Omental fat pad (tissue), 4 donors: ENCODE measurements at places on chromosomes 11 and 22.

- no peak for DNase-seq
Observed at GRCh38 chr11:2092956-2093412, 46.2 kb downstream of the IGF2 start.

DNA sequence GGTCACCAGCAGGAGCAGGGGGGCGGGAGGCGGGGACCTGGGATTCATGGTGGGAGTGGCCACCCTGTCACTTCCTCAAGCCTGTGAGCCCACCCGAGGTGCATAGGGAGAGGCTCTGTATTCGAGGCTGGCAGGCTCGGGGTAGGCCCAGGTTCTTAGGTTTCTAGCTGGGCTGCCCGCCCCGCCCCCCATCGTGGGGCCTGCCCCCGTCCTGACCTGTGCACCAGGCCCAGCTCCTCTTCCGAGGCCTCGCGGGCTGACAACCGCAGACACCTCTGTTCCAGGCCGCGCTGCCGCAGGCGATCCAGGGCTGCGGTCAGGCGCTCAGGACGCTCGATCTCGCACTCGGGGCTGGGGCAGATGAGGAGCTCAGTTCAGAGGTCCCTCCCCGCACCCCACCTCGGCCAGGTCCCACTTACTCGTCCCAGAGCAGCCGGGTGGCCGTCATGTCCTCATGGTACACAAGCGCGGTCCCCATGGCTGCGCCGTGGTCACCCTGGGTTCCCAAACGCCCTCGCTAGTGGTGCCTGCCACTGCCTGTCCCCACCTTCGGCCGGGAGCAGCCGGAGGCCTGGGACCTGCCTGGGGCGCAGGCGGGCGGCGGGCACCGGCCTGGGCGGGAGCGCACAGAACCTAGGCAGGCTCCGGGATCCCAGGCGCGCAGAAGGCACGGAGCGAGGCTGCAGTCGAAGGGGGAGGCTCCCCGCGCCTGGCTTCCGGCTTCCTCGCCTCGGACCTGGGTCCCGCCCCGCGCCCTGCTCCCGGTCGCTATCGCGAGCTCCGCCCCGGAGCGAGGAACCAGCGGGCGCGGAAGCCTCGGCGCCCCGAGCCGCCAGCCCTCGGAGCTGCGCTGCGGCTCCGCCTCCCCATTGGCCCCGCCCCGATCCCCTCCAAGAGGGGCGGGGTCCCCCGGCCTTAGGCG lies at the start of gene HDAC10:
TSS of gene HDAC10 (minus strand) at position 711 of the 922 bp plus-strand sequence. CDS start at position 478, 233 bp downstream.
- no peak for DNase-seq

GRCh38 chr11:71305451-71306125 lies 53.2 kb upstream of the SHANK2 start:
- no peak for DNase-seq

DNA sequence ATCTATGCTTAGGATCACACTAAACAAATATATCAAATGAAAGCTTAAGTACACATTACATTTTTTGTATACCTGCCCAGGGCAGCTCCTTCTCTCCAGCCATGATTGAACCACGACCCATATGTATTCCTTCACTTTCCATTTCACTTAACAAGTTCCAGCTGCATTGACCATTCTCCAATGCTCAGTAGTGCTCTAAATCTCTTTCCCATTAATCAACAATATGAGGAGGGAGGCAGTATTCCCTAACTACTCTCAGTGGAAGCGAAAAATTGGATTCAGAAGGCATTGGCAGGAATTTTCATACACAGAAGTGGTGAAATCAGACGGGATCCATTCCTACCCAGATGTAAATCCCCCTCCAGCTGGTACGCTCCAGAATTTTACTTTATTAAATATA lies 372.0 kb upstream of the LUZP2 start:
- no peak for DNase-seq

DNA sequence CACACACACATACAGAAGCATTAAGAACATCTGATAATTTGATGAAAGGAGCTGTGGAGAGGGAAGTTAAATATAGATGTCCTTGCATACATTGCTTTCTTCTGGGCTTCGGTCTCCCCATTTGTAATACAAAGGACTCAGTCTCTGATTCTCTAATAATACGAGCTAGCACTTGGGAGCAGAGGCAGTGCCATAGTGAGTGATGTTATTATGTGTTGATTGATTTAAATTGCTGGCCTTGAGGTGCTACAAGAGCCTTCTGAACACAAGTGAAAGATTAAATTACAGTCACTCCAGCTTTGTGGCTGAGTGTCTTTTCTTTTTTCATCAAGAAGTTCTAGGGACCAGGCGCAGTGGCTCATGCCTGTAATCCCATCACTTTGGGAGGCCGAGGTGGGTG lies 61.5 kb upstream of the HMGXB4 start:
- no peak for DNase-seq

DNA sequence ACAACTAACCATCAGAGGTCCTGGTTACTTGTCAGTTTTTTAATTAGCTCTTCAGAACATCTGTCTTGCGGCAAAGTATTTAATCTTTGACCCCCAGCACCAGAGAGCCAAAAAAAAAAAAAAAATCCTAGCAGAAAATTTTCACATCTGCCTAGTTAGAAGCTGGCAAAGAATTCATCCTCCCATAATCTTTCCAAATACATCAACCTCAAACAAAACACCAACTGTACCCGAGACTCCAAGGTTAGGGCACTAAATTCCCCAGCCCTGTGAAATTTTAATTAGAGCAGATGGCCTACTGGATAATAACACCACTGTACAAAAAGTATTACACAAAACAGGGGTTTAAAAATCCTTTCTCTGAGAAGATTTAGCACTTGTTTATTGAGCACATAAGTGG lies 55.7 kb downstream of the RAB38 start:
- no peak for DNase-seq

GRCh38 chr11:93505703-93506102 lies 37.5 kb downstream of the SMCO4 start:
- no peak for DNase-seq

DNA sequence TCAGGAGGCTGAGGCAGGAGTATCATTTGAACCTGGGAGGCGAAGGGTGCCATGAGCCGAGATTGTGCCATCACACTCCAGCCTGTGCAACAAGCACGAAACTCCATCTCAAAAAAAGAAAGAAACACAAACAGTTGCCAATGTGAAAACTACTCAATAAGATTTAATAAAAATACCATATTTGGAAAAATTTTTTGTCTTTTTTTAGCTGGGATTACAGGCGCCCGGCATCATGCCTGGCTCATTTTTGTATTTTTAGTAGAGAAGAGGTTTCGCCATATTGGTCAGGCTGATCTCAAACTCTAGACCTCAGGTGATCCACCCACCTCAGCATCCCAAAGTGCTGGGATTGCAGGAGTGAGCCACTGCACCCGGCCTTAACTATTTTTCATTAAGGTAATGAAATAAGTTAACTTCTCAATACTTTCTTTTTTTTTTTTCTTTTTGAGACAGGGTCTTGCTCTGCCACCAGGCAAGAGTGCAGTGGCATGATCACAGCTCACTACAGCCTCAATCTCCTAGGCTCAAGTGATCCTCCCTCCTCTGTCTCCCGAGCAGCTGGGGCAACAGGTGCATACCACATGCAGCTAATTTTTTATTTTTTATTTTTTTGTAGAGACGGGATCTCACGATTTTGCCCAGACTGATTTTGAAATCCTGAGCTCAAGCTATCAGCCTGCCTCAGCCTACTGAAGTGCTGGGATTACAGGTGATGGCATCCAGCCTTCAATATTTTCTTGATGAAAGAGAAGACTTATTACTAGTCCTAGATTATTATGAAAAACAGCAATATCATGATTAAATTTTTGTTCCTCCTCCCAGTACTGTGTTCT lies 4746.2 kb upstream of the OR11H1 start:
- DNase-seq: no peak

DNA sequence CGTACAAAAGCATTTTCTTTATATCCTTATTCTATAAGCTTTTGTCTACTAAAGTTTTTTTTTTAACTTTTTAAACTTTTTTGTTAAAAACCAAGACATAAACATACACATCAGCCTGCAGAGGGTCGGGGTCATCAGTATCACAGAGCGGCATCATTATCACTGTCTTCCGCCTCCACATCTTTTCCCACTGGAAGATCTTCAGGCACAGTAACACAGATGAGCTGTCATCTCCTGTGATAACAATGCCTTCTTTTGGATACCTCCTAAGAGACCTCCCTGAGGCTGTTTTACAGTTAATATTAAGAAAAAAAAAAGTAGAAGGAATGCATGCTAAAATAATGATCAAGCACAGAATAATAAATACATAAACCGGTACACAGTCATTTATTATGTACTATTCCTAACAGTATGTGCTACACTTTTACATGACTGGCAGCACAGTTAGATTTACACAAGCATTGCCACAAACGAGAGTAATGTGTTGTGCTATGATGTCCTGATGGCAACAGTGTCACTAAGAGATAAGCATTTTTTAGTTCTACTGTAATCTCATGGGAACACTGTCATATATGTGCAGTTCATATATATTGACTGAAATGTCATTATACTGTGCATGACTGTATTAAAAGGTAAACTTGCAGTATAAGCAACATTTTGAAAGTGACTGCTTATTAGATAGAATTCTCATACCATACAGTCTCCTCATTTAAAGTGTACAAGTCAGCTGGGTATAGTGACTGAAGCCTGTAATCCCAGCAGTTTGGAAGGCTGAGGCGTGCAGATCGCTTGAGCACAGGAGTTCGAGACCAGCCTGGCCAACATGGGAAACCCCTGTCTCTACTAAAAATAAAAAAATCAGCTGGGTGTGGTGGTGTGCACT lies 58.6 kb downstream of the KDM2A start:
- no peak for DNase-seq

- no peak for DNase-seq
Observed at GRCh38 chr11:68115285-68115684, 5.9 kb downstream of the CHKA start.

DNA sequence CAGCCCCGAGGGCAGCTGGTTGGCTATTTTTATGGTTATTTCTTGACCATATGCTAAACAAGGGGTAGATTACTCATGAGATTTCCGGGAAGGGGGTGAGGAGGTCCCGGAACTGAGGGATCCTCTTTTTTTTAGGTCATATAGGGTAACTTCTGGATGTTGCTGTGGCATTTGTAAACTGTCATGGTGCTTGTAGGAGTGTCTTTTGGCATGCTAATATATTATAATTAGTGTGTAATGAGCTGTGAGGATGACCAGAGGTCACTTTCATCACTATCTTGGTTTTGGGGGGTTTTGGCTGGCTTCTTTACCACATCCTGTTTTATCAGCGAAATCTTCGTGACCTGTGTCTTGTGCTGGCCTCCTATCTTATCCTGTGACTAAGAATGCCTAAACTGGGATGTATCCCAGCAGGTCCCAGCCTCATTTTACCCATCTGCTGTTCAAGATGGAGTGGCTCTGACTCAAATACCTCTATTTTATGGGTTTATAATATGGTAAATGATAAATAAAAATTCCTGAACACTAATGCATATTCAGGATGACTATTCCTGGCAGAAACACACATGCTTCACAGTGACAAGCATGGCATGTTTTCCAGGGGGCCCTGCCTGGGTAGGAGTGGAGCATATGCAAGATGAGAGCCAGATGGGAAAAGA lies 11.2 kb downstream of the KREMEN1 start:
- no peak for DNase-seq

DNA sequence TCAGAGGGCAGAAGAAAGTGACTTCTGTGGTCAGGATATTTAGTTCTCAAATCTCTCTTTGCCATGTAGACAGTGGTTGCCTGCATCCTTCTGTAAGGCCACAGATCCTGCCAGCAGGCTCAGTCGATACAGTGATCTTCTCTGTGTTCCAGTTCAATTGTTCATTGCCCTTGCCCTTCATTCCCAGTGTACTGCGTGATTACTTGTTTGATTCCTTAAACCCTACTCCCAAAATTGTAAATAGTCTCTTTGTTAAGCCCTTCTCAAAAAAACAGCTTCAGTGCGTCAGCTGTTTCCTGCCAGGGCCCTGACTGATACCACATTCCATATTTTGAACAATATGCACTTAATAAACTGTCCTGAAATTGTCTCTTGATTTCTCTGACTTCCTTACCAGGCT lies 9.3 kb upstream of the TYR start:
- no peak for DNase-seq

GRCh38 chr11:23497040-23497439 lies 636.8 kb upstream of the CCDC179 start:
- DNase-seq: no peak

- no peak for DNase-seq
Observed at GRCh38 chr11:19420868-19421533, 180.3 kb upstream of the E2F8 start.

GRCh38 chr11:29527391-29527936 lies 489.4 kb downstream of the KCNA4 start:
- DNase-seq: no peak

- no peak for DNase-seq
Observed at GRCh38 chr11:1104411-1105182, 29.9 kb downstream of the MUC2 start.

DNA sequence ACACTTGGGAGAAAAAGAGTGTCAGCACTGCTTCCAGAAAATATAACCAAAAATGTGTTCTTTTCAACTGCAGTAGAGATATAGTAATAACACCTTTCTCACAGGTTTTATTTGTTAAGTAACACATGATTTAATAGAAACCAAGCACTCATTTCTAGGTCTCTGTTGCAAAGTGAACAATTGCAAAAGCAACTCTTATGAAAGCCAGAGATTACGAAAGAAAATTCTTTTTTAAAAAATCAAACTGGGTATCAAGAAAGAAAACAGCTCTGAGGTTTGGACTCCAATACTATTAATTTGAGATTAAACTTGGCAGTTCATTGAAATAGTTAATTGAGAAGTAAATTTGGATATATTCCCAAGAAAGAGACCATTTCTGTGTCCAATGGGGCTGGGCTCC lies 9.8 kb upstream of the XKR3 start:
- DNase-seq: no peak

DNA sequence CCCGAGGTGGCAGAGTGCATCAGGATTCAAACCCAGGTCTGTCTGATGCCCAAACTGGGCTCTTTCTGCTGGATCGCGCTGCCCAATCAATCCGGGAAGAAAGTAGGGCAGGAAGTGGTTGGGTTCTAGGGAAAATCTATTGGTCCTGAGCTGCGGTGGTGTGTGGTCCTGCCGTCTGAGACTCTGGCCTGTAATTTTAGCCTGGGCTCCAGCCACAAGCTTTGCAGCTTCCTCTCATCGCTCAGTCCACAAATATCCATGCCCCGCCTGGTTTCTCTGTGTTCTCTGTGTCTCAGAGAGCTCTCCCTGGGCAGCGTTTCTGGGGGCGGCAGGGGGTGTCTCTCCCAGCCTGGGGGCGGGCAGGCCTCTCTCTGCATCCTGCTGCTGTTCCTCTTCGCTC lies 18.7 kb downstream of the CACNG2 start:
- DNase-seq: no peak

- no peak for DNase-seq
Observed at GRCh38 chr22:25365491-25366261, 146.2 kb downstream of the CRYBB2 start.

- DNase-seq: no peak
Observed at GRCh38 chr11:60116996-60117790, 28.7 kb downstream of the MS4A2 start.

GRCh38 chr11:131449036-131450019 lies 78.9 kb downstream of the NTM start:
- no peak for DNase-seq
